ENCODE measurements at places on chromosomes 2 and 18.
A peak's percentile ranks its signal among the peaks of the same experiment; 100 is the strongest.

DNA sequence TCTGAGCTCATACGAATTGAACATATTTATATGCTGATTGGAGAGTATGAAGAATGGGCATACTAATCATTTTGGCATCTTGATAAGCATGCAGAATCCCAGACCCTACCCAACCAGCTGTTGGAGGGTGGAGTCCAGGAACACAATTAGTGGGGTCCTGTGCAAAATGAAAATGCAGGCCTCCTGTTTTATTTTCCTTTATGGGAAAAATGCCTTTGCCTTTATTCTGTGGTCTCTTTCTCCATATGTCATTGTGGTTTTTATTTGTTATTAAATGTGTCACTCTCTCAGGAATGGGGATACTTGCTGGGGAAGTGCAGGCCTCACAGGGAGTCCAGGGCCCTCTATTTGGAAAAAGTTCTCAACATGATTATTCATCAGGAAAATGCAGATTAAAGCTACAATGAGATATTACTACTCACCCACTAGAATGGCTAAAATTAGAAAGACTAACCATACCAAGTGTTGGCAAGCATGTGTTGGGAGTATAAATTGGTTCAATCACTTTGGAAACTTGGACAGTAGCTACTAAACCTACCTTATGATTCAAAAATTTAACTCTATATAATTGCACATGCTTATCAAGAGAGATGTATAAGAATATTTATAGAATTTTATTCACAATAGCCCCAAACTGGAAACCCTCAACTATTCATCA is 223.1 kb upstream of the FBXO11 start:
- DNase-seq, result no peak

GRCh38 chr18:13582178-13582670 is 144.1 kb downstream of the FAM210A start:
- no peak for DNase-seq

GRCh38 chr2:240564561-240565332 is 3.5 kb upstream of the RNPEPL1 start:
- peak; percentile 57 for DNase-seq

DNA sequence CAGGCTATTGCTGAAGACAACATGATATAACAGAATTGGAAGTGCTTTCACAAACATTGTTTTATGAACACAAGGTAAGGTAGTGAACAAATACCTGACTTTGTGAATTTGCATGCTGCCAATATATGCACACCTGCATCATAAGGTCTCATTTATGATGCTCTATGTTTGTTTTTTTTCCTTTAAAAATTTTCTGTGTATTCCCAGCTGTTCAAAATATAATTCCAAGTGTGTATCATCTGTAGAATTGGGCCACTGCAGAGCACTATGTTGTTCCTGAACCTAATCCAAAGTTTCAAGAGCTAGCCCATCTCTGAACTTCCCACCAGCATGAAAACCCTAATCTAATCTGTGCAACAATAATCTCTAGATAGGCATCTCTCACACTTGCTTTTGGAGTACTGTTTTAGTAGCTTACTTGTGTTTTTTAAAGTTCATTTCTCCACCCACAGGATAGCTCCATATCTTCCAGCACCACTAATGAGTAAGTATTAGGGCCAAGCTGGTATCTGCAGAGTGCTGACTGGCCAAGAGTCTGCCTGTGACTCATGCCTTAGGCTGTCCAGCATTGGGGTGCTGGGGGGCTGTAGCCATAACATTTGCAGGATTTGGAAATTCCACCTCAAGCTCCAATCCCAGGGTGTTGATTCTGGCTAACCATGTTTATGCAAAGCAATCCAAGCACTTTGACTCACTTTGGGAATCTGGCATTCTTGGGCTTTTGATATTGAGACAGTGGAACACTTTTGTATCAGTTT is 208.2 kb upstream of the REV1 start:
- no peak for DNase-seq

DNA sequence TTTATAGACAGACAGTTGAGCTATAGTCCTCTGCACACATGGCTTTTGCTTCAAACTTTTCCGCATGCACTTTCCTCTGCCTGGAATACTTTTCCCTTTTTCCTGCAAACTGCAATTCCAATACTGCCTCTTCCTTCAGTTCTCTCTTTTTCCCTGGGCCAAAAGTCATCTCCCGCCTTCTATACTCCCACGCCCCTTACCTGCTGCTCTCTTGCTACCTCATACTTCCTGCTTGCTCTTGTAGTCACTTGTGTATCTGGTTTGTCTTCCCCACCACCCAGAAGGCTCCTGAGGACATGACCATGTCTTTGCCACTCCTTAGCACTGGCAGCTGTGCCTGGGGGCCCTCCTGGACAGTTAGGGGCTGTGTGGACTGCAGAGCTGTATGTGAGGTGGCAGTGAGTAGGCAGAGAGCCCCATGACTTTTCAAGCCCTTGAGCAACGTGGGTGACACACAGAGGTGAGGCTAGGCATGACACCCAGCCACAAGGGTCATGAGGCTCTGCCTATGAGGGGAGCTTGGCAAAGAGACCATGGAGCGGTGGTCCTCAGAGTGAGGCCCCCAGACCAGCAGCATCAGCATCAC is 23.2 kb downstream of the SPEG start:
- no peak for DNase-seq

DNA sequence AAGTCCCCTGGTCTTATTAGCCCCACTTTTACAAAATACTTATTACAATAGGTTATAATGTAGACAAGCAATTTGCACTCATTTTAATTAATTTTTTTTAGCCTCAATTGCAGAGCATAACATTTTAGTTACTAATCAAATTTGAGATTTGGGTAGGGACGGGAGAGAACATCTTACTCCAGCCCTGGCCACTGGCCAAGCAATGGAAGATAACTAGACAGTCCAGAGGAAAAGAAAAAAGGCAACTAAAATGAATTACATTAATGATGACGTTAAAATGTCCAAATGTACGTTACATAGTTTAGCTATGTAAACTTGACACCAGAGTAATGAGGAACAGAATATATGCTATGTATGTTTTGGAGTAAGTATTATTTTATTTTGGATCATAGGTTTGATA is 11.0 kb upstream of the CAVIN2 start:
- DNase-seq, result no peak

GRCh38 chr18:27656905-27657304 is 471.8 kb upstream of the CHST9 start:
- no peak for DNase-seq

- DNase-seq, result no peak
Observed at GRCh38 chr2:157831573-157832315, 44.4 kb downstream of the ACVR1 start.

DNA sequence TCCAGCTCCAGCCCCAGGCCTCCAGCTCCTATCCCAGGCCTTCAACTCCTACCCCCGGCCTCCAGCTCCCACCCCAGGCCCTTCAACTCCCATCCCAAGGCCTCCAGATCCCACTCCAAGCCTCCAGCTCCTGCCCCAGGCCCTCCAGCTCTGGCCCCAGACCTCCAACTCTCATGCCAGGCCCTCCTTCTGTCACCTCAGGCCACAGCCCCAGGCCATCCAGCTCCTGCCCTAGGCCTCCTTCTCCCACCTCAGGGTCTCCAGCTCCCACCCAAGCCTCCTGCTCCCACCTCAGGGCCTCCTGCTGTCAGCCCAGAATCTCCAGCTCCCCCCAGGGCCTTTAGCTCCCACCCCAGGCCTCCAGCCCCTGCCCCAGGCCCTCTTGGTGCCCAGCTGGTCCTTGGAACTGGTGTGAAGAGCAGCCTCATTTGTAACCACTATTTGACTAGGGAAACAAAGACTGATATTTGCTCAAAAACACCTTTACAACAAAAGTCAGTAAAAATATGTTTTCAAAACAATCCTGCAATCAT is 67.8 kb upstream of the SALL3 start:
- no peak for DNase-seq

GRCh38 chr2:218033590-218034496 is 31.0 kb upstream of the TNS1 start:
- DNase-seq, result peak; percentile 20

DNA sequence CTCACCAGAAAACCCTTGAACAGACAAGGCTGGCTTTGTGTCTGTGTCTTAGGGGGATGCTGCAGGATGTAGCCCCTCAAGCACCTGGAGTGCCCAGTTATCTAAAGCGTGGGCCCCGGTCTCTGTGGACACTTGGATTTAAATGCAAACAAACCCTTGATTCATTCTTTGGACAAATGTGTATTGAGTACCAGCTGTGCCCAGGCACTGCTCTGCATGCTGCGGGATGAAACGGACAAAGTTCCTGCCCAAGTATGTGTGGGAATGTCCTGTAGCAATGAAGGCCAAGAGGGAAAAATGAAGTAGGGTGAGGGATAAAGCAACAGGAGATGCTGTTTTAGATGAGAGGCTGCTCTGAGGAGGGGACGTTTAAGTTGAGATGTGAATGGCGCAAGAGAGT is 53.9 kb downstream of the BOLA3 start:
- no peak for DNase-seq

DNA sequence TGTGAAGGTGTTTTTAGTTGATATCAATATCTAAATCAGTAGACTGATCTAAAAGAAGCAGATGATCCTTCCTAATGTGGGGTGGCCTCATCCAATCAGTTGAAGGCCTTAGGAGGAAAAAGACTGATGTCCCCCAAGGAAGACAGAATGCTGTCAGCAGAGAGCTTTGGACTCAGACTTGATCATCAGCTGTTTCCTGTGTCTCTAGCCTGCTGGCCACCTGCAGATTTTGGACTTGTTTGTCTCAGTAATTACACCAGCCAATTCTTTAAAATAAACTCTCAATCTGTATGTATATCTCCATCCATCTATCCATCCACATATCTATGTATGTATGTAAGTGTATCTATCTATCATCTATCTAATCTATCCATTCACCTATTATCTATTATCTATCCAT is 301.3 kb downstream of the LPIN1 start:
- DNase-seq, result no peak

Data from activated naive CD4-positive, alpha-beta T cell treated with anti-CD3 and anti-CD28 coated beads, Interleukin-2, amount 10 ng/mL, durations not matched to agents 7 days and 5 days (primary cell).